ENCODE measurements at places on chromosomes 4 and X.
A peak's percentile ranks its signal among the peaks of the same experiment; 100 is the strongest.

GRCh38 chr4:167114416-167114971 lies 119.8 kb downstream of the SPOCK3 start:
- DNase-seq = no peak

GRCh38 chr4:152992027-152992426 lies 55.9 kb downstream of the FHDC1 start:
- peak; percentile 36 for DNase-seq

GRCh38 chr4:145839151-145839550 lies 99.5 kb downstream of the ZNF827 start:
- DNase-seq = no peak

DNA sequence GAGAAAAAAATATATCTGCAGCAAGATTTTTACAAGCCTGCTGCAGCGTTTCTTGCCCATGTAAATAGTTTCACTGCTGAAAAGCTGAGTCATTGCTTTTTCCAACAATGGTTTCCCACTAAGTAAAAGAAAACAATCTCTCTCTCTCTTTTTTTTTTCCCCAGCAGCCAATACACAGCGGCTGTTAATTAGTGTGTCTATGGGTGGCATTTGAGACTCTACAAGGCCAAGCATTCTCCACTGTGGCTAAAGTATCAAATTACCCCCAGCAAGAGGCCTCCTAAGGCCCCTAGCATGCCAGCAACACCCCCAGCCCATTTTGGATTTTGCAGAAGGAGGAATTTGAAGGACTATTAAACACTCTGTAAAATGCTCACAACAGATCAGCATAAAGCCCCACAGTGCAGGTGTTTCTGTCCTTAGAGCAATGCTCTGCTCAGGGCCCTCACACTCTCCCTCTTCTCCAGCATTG lies 837.4 kb downstream of the TRIML1 start:
- DNase-seq = no peak

DNA sequence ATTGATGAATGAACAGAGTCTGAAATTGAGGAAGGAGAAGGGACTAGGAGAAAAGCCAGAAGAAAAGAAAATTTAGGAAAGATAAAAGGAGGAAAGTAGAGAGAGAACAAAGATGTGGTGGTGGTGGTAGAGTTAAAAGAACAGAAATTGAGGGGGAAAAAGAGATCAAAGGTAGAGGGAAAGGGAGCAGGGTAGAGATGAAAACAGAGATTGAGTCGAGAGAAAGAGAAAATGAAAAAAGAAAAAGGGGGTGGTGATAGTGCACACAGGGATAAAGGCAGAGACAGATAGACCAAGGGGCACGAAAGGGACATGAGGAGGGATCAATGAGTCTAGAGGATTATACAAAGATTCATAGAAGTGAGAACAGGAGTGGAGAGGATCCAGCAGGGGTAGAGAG lies 3.9 kb downstream of the ALAS2 start:
- no peak for DNase-seq

- no peak for DNase-seq
Measured at GRCh38 chr4:40648131-40648530, 18.5 kb upstream of the RBM47 start.

DNA sequence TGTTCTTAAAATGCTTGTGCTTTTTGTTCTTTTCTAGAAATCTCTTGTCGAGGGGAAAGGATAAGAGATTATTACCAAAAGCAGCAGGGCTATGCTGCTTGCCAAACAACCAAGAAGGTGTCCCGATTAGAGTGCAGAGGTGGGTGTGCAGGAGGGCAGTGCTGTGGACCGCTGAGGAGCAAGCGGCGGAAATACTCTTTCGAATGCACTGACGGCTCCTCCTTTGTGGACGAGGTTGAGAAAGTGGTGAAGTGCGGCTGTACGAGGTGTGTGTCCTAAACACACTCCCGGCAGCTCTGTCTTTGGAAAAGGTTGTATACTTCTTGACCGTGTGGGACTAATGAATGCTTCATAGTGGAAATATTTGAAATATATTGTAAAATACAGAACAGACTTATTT lies 81.5 kb upstream of the PACRGL start:
- no peak for DNase-seq

GRCh38 chr4:43456383-43456782 lies 563.9 kb downstream of the GRXCR1 start:
- DNase-seq = no peak

GRCh38 chr4:42265782-42266602 lies 113.5 kb upstream of the BEND4 start:
- DNase-seq = no peak

DNA sequence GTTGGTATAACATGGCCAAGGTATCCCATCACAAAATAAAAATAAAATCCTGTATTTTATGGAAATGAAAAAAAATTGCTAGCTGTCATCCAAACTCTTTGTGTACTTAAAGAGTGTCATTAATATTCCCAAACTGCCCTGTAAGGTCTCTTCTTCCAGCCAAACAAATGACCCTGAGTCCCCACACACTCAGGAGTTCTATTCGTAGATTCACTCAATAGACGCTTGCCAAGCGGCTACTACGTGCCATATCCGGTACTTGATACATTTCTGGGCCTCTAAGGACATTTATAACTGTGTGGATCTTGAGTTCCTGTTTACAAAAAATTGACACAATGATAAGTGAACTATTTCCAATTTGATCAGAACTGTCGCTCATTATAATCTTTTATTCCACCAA lies 245.1 kb downstream of the SCFD2 start:
- no peak for DNase-seq

- no peak for DNase-seq
Measured at GRCh38 chr4:105208561-105208960, 61.9 kb downstream of the TET2 start.

DNA sequence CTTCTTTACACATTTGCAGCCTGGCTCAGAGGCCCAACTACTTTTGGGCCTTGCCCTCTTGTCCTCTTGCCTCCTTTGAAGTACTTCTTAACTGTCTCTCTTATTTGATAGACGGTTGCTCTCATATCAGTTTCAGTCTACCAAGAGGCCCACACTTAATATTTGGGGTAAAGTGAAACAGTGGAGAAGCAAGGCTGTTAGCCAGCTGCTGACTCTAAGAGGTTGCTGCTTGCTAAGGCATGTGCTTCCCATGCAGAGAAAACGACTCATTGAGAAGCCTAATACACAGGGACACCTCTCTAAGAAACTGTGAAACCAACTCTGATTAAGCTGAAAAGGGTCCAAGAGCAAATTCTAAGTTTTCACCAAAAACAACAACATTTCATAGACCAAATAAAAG lies 94.6 kb downstream of the PPP3CA start:
- DNase-seq = no peak

- no peak for DNase-seq
Measured at GRCh38 chrX:129318375-129318774, 204.9 kb downstream of the SMARCA1 start.

- no peak for DNase-seq
Measured at GRCh38 chrX:136754651-136755050, 26.1 kb downstream of the ARHGEF6 start.

DNA sequence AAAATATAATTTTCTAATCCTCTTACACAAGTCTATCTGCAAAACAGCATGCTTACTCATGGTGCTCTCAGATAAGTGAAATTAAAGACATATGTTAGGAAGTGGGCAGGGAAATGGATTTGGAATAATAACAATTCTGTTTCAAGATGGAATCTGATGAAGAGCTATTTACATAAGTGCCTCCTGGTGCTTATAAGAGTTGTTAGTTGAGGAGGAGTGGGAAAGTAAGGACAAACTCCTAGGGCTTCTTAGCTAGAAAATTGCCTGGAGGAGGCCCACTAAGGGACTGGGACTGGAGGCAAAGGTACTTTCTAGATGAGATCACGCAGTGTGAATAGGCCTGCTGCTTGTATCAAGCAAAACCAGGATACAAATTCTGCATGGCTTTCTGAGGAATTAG lies 939.8 kb downstream of the GLUD2 start:
- DNase-seq = no peak

DNA sequence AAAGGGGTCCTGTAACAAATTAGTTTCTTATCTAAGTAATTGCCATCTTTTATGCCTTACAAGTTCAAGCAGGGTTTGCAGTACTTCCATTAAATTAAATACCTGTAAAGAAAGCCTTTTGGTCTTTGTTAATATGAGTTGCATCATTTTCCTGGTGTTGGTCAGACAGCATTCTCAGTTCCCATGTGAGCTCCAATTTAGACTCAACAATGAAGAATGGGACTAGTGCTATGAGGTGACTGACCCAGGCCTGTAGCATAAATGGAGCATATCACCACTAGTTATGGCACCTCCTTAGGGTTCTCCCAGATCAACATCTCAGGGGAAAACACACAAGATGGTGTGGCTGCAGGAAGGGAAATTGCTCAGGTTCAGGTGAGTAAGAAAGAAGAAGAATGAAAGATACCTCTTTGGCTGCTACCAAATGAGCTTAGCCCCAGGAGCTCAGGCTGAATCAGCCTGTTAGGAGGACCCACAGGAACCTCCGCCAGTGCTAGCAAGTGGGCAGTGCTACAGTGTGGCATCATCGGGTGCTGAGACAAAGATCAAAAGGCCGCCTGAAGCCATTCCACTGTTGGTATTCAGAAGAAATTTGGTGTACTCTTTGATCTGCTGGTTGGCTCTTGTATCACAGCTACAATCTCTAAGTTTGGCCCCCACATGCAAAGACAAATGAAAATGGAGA lies 1.8 kb downstream of the TTC29 start:
- no peak for DNase-seq

DNA sequence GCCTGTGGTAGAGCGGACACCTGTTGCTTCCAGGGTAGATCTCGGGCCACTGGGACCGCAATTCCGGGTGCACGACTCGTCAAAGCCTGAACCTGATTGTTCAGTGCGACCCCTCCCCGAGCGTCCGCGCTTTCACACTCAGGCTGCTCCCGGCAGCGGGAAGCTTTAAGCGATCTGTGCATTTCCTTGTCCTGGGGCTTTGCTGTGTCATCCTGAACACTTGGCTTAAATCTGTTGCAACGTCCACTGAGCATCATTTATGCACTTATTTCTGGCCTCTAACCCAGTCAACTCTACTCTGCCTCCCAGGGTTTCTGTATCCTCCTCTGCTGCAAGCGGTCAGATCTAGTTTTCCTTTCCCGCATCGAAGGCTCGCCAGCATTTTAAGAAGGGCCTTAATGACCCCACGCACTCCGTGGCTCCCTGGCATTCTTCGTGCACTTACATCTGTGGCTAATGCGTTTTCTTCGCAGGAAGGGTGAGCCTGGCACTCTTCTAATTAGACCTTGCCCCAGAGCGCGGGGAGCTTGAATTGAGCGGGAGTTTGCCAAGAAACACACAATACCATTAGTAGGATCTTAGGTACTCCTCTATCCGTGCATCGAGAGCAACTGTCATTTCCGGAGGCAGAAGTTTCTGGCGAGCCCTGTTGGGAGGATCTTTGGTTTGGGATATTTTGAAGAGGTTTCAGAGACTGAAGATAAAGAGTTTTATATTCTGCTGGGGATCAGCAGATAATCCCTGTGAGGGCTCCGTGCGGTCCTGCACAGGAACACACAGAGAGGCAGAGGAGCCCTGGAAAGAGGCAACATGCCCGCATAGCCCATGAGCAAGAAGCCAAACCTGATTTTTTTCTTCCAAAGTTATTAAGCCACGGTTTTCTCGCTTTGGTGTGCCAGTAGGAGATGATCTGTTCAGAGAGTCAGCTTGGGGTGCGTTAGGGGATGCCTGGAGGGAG lies 654 bp upstream of the DDIT4L start:
- no peak for DNase-seq

DNA sequence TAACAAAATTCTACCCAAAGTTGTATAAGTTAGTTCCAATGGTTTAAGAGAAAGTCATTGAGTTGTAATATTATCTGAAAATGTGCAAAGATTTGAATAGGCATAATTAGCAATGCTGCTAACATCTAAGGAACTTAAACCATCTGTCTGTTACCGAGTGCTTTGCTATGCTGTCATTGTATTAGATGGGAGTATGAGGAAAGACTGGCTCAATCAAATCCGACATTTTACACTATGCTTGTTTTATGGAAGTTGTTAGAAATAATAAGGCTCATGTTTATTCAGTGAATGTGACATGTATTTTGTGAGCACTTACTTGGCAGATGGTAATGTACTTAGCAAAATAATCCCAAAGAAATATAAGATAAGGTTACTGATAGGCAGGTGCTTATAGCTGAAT lies 1715.1 kb downstream of the PCDH7 start:
- DNase-seq = no peak

GRCh38 chrX:12956704-12957534 lies 18.0 kb upstream of the TMSB4X start:
- DNase-seq = no peak
